ENCODE measurements at places on chromosomes 11 and 22.

- no peak for DNase-seq
These were observed 3.3 kb downstream of the SLC22A25 start for GRCh38 chr11:63240098-63240497.

DNA sequence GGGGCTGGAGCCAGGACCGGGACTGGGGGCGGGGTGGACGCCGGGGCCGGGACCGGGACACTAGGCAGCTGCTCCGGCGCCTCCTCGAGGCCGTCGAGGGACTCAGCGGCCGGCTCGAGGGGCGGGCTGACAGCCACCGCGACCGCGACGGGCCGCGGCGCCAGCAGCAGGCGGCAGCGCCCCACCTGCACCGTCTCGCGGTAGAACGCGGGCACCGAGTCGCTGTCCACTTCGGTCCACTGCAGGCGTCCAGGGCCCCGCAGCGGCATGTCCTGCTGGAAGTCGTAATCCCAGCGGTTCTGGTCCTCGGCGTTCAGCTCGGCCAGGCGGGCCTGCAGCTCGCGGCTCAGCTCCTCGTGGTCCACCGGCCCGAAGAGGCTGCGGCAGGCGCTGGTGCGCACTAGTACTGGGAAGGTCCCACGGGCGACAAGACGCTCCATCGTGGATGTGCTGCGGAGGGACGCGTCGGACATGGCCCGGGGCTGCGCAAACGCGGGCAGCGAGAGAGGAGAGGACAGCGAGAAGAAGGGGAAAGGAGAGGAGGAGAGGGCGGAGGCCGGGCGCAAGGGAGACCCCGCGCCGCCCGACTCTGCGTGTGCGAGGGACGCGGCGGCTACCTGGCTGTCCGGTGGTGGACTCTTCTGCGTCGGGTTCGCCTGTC lies 428 bp downstream of the CDKN1C start:
- no peak for DNase-seq

- DNase-seq = no peak
These were observed 477.8 kb downstream of the BRD1 start for GRCh38 chr22:49349841-49350381.

GRCh38 chr11:112795142-112795815 lies 165.9 kb upstream of the NCAM1 start:
- DNase-seq = peak; percentile 21

DNA sequence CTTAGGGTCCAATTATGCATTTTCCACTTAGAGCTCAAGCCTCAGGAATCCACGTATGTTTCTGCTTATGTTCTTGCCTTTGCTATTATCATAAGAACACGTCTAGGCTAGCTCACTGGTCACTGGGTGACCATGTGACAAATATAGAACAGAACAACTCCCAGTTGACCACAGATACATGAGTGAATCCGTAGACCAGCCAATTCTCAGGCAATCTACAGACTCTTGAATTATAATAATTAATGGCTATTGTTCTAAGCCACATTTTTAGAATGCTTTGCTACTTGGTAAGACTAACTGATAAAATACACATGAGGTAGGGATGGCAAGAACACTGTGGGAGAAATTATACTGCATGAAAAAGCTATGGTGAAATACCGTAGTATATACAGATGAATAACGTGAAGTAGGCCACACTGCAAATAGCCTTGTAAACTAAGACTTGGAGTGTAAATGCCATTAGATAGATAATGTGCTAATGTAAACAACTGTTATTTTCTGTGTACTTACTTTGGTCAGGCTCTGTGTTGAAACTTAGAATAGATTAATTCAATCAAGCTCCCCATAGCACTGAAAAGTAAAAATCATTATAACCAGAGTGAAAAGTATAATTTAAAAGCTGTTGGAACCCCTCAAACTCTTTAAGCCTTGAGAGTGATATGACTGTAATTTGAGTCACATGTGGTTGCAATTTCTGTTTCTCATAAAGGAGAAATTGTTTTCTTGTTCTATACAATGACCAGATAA lies 366.2 kb upstream of the CCDC179 start:
- no peak for DNase-seq

DNA sequence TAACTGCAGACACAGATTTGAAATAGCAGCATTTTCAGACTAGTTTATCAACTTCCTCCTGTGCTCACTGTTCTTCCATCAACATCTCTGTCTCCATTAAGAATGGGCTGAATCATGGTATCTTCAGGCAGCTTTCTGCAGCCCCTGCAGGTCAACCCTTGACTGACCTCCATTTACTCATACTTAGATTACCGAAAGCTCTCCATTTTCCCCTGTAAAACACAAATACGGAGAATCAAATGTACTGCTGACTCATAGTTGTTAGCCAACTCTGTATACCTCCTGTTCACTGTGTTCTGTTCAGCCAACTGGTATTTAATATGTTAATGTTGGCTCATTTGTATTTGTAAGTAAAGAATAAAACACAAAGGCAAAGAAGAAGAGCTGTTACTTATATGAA lies 364.0 kb downstream of the CASP12 start:
- peak; percentile 63 for DNase-seq

DNA sequence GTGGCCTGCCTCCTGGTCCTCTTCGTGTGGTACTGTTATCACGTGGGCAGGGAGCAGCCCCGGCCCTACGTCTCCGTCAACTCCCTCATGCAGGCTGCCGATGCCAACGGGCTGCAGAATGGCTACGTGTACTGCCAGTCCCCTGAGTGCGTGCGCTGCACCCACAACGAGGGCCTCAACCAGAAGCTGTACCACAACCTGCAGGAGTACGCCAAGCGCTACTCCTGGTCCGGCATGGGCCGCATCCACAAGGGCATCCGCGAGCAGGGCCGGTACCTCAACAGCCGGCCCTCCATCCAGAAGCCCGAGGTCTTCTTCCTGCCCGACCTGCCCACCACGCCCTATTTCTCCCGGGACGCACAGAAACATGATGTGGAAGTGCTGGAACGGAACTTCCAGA lies 4.7 kb downstream of the ASPHD2 start:
- DNase-seq = no peak

GRCh38 chr11:58829786-58830185 lies 14.7 kb downstream of the GLYATL2 start:
- peak; percentile 32 for DNase-seq

GRCh38 chr11:96905663-96906062 lies 515.9 kb downstream of the JRKL start:
- DNase-seq = no peak

Data from renal cortical epithelial cell (primary cell).